Posterior vena cava (tissue), 2 donors: ENCODE measurements at places on chromosomes 6 and 20.

GRCh38 chr6:19849755-19850154 lies 12.6 kb downstream of the ID4 start:
- DNase-seq = no peak

DNA sequence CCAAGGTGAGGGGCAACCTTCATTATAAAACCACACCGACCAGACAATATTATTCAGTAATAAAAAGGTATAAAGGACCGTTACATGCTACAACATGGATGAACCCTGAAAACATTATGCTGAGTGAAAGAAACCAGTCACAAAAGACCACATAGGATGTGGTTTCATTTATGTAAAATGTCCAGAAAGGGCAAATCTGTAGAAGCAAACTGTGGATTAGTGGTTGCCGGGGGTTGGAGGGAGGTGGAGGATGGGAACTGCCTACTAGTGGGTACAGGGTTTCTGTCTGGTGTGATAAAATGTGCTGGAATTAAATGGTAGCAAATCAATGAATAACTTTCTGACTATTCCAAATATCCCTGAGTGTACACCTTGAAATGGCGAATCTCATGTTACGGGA lies 10.2 kb upstream of the PRND start:
- DNase-seq = no peak

- no peak for DNase-seq
These were observed 134.6 kb downstream of the SOBP start for GRCh38 chr6:107624541-107624940.

DNA sequence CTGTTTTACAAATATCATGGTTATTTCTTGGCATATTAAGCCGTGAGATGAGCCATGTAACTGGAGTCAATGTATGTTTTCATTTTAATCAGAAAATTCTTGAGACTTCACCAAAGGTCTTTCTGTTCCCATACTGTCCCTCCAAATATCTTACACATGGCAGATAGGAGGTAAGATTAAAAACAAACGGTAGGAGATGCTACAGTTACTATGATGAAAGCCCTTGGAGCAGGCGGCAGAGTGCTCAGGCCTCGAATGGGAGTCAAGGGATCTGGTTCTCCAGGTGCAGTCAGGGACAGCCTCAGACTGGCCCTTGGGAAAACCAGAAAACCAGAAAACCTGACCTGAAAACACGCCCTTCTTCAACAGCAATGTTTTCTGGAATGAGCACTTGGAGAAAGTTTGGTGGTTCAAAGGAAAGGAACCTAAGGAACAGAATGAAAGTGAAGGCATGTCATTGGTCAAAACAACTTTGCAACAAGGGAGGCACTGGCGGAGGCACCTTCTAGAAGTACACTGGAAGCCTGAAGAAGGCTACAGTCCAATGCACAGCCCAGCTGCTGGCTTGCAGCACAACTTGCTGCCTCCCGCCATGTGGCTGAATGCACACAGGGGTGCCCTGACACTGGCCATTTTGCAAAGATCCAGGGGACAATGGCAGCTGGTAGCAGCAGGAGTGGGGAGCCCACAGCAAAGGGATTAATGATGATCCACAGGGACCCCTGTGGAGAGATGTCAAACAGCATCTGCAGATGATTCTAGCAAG lies 17.4 kb upstream of the FOXO3 start:
- DNase-seq = no peak

- peak; percentile 97 for DNase-seq
These were observed at the start of gene PIGT for GRCh38 chr20:45415822-45416637. Gene PIGT, plus strand, starts transcription at chr20:45416141. Its CDS starts 16 bp downstream, at chr20:45416157.

DNA sequence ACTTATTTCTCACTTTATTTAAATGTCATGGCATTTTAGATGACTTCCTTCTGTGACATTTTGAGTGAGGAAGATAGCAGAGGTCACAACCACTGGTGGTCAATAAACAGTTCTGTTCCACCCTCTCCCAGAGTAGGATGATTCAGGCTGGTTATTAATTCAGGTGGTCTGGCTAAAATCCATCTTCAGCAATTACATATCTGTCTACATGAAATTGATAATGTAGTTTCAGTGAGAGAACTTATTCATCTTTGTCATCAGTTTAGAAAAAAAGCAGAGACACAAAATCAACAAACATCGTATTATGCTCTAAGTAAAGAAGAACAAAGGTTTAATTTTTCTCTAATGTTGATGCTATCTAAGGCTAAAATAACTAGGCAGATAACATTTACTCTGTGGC lies 525.5 kb downstream of the TENT5A start:
- no peak for DNase-seq

DNA sequence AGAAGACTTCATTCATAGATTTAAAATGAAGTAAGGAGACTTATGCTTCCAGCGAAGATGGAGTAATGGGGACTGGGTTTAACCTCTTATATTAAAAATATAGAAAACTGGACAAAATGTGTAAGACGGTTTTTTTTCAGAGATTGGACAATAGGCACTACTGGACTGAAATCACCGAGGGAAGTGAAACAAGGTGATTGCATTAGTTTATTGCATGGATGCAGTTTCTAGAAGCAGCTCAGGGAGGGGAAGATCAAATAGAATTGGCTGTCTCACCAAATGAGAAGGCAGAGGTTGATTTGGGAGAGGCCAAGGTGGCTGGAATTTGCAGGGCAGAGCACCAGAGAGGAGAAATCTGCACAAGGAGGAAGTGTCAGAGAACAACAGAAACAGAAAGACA lies 162.6 kb downstream of the DNAH8 start:
- no peak for DNase-seq

GRCh38 chr6:30684386-30685156 lies 1.9 kb downstream of the PPP1R18 start:
- peak; percentile 88 for DNase-seq

GRCh38 chr6:79719248-79719960 lies 88.3 kb downstream of the SH3BGRL2 start:
- DNase-seq = no peak

- DNase-seq = no peak
These were observed 46.3 kb downstream of the NINL start for GRCh38 chr20:25538838-25539665.

DNA sequence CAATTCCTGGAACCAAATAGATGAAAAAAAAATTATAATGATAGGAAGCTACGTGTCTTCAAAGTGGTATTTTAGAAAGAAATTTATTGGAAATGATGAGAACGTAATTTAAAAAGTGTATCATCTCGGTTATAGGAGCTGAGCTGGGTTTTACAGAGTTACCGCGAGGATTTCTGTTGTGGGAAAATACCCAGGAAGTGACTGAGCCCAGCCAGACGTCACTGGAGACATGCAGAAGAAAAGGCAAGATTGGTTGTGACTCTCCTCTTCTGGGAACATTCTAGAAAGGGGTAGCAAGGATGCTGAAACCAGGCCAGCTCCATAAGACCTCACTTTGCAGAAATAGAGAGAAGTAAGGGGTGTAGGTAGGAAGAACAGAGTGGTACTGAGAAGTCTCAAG lies 95.9 kb upstream of the ADGRF1 start:
- no peak for DNase-seq

DNA sequence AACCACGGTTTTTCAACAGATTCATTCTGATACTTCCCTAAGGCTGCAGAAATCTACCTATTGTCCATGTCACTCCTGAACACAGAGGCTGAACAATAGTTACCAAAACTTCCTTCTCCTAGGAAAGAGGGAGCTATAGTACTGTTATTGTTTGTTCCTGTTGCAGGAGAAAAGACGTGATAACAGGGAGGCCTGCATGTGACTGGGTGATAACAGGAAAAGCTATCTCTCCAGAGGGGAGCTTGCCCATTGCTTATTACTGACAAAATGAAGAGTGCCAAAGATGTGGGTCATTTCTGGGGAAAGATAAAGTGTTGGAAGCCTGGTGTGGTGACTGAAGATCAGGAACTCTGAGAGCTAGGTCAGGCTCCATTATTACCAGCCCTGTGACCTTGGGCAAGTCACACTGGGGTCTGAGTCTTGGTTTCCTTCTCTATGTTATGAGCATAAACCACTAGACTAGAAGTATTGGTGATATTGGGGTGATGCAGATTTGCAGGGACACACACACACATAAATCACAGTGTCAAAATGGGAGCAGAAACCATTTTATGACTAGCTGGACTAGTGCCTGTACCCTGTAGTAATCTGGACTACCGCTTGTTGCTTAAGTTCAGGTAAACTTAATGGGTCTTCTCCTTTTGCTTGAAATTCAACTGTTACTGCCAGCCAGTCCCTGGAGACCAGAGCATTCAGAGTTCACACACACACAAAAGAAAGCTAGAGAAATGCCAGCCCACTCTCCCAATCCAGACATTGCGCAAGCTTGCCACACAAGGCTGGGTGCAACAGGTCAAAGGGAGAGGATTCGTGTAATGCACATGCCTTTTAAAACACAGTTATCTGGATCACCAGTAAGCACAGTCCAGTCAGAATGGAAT lies 136.0 kb upstream of the CNR1 start:
- DNase-seq = no peak

- DNase-seq = no peak
These were observed 13.5 kb upstream of the TRAM2 start for GRCh38 chr6:52590152-52590891.

DNA sequence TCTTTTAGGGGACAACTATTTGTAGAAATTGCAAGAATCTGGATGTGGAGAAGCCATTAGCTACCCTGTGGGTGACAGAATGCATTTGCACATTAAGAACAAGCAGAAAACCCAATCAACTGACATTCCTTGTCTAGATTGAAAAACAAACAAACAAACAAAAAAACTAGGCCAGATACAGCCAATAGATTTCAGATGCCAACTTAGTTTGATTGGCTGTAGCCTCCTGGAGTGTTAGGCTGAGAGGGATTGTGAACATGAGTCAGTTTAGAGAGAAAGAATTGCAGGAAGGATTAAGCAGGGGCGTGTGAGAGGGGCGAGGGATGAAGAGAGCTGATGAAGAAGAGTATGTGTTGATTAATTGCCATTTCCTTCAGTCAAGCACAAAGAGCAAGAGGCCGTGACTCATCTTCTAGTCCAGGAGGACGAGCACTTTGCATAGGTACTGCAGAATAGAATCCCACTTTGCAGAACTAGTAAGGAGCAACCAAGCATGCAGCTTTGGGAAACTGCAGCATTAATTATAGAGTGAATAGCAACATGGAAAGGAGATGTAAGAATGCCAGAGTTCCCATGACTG lies 188.0 kb upstream of the RAB32 start:
- DNase-seq = no peak

DNA sequence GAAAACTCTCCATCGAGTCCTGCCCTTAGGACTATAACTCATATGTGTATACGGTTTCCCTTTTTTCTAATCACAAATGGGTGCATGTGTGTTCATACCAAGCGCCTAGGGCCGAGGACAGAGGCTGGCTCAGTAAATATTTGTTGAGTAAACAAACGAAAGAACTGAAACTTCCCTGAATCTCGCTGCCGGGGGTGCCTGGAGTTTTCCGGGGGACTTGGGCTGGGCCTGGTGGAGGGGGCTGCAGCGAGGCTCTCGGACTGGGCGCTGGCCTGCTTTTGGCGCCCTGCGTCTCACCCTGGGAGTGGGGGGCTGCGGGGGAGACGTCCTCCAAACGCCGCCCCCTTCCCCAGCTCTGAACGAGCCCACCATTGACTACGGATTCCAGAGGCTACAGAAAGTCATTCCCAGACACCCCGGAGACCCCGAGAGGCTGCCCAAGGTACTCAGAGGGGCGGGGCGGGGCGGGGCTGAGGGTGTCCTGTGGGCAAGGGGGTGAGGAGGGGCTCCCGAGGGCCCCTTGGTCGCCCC lies 49.0 kb downstream of the CPXM1 start:
- DNase-seq = no peak

DNA sequence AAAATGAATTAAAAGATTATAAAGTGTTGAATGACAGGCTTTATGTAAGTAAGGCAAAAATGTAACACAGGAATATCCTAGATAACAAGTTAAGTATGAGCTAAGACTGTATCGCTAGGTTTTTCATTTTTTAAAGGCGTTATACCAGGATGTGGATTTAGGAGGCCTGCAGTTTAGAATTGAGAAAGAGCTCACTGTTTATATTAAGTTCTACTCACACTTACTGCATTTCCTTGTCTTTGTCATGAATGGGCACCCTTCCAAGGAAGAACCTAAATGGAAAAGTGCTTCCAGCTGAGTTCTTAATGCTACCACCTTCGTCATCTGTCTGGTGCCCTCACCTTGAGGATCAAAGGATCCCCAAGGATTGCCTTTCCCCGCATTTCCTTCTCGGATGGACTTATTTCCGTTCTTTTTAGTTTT lies 148.7 kb downstream of the SOX4 start:
- no peak for DNase-seq

- DNase-seq = no peak
These were observed 47.5 kb downstream of the EFCAB8 start for GRCh38 chr20:32906200-32906599.

- no peak for DNase-seq
These were observed 53.4 kb upstream of the CD93 start for GRCh38 chr20:23139524-23139923.

DNA sequence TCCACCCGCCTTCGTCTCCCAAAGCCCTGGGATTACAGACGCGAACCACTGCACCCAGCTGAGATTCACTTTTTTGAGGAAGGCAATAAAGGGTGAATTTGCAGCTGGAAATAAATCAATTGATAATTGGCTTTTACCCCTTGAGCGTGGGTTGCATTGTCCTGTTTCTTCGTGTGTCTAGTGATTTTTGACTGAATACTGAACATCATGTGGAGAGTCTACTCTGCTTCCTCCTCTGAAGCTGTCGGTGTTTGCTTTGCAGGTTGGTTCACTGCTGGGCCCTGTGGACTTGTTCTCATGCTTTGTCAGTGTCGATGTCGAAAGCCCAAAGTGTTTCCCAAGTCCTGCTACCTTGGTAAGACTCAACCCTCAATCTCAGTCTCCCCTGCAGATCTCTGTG lies 5.8 kb upstream of the EEF1A2 start:
- DNase-seq = no peak

DNA sequence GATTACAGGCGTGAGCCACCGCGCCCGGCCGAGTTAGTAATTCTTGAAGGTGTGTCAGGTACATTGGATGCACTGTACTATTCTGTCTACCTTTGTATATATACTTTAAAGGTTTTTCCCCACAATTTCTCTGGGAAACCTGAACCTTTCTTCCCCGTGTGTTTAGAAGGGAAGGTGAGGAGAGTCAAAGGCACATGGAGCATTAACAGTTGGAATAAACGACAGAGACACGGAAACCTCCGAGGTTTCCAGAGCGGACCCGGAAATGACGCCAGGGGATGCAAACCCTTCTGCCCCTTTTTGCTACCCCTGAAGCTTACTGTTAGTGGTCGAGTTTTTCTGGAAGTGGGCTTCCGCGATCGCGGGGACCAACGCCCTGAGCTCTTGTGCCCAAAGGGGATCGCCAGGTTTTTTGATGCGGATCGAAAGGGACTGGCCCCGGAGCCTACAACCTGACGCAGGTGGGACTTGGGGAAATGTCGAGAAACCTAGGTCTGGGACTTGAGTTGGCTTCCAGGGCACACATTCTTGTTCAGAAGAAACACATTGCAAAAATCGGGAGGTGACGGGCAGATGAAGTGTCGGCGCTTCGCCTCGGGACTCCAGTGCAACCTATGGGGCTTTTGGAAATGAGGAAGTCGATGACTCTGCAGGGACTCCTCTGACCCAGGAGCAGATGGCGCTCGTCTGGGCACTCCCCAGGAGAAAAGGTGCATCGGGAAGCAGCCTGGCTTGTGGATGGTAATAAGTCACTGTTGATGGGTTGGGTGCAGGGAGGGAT lies 218.2 kb downstream of the OR2B2 start:
- DNase-seq = no peak

GRCh38 chr20:36063916-36064657 lies 90.5 kb upstream of the EPB41L1 start:
- no peak for DNase-seq

- DNase-seq = no peak
These were observed 65.4 kb downstream of the RPRD1B start for GRCh38 chr20:38098952-38099351.
